ENCODE measurements at places on chromosomes 2 and 18.

DNA sequence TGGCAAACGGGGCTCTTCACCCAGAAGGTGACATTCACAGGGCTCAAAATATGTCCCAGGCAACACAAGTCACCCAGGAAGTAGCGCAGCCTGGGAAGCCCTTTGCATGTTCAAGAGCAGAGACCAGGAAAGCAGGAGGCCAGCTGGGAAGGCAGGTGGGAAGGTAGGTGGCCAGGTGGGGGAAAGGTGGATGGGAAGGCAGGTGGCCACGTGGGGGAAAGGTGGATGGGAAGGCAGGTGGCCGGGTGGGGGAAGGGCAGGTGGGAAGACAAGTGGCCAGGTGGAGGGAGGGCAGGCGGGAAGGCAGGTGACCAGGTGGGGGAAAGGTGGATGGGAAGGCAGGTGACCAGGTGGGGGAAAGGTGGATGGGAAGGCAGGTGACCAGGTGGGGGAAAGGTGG is 102.7 kb downstream of the ZNF516 start:
- no peak for DNase-seq

GRCh38 chr2:24721470-24721869 is 71.7 kb downstream of the PTRHD1 start:
- no peak for DNase-seq

DNA sequence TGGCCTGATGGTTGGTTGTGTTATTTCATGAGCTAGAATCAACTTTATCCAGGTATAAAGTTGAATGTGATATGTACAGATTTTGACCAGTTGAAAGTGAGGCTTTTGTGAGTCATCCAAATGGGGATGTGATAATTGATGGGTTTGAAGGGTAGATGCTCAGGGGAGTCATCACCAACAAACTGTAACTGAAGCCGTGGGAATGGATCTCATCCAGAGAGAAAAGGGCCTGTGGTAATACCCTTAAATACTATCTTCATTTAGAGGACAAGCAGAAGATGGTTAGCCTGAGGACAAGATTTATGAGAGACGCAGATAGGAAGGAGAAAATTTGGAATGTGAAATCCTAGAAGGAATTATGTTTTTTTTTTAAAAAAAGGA is 90.5 kb upstream of the MYO3B start:
- no peak for DNase-seq

- DNase-seq, result no peak
These were observed 28.9 kb upstream of the HDAC4 start for GRCh38 chr2:239429473-239430350.

DNA sequence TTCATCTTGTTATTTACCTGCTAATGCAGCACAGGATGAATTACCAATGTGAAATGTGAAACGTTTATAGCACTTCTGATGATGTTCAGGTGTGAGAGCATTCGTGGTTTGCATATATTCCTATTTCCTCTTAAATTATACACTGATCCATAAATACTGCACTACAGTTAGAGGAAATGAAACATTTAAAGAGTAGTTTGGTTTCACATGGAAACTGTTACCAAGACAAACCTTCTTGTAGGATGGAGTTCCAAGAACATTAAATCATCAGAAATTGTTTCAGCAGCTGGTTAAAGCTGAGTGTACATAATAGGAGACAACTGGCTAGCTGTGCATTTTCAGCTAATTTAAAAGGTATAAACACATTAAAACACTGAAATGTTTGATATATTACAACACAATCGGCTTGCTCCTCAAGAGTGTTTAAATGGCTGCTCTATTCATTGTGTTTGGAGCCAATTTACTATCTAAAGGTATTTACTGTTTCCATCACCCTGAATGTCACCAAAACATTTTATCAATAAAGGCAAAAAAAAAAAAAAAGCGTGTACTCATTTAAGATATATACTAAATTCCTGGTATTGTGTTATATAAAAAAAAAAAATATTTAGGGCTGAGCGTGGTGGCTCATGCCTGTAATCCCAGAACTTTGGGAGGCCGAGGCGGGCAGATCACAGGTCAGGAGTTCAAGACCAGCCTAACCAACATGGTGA is 100.6 kb downstream of the DYM start:
- DNase-seq, result no peak
